CD4-positive, alpha-beta T cell treated with Interleukin-1 beta for 1 hour (primary cell): ENCODE measurements at places on chromosomes 7 and 10.

DNA sequence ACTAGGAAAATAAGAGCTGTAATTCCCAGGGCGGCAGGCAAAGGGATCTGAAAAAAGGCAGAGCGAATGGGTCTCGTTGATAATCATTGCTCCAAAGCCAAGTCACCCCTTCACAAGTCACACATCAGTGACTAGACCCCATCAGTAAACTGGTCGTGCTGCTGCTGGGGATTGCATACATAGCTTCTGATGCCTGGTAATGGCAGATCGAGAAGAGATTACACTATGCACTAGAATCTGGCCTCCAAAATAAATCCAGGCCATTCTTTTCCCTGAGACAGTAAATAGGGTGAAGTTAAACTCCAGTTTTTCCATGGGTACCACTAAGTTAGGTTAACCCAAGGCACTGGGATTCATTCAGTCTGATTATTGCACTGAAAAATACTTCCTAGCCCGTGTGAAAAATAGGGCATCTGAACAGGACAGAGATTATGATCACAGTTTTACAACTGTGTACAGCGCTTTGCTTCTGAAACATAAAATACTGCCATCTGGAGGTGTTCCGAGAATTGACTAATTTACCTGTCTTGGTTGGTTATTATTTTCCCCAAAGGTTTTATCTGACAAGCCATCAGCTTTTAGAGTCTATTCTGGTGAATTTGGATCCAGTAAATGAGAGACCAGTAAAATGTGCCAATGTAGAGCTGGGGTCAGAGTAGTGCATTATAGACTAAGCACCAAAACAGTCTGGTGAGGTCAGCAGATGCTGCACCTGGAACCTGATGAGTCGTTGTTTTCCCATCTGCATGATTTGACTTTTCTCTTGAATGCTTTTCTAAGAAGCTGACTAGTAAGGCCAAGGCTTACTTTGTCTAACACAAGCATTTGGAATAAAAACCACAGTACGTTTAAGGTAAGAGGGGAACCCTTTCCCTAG lies 82.9 kb upstream of the AFAP1L2 start:
- DNase-seq, result no peak

- DNase-seq, result no peak
Measured at GRCh38 chr7:542713-543500, 23.3 kb upstream of the PDGFA start.

DNA sequence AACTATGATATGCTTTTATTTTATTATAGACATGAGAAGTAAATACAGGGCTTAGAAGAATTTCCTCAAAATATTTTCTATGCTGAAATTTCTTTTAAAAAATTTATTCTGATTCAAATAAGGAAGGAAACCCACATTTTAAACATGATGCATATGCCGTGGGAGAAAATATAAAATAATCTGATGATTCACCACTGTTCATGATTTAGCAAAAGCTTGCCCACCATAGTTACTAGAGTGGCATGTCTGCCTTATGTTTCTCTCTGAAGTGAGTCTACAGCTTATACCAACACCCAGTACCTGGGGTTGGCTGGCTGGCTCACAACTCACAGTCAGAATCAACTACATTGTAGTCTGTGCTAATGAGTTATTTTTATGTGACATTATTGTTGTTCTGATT lies 102.0 kb downstream of the GNAI1 start:
- no peak for DNase-seq

DNA sequence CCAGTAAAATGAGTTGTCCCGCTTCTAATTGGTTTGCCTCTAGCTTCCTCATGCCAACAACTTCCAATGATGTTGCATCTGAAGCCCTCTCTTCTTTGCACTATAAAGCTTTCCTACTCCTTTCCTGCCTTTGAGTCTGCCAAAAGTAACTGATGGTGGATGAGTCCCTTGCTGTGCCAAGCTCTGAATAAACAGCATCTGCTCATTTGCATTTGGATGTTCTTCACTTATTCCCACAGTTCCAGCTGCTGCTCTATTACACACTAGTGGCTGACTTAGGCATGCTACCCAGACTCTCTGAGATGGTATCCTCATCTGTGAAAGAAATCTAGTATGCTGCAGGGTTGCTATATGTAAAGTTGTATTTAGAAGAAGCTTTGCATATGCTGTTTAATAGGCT lies 24.9 kb downstream of the SFR1 start:
- DNase-seq, result no peak

GRCh38 chr7:148234715-148235114 lies 355.9 kb upstream of the C7orf33 start:
- no peak for DNase-seq

DNA sequence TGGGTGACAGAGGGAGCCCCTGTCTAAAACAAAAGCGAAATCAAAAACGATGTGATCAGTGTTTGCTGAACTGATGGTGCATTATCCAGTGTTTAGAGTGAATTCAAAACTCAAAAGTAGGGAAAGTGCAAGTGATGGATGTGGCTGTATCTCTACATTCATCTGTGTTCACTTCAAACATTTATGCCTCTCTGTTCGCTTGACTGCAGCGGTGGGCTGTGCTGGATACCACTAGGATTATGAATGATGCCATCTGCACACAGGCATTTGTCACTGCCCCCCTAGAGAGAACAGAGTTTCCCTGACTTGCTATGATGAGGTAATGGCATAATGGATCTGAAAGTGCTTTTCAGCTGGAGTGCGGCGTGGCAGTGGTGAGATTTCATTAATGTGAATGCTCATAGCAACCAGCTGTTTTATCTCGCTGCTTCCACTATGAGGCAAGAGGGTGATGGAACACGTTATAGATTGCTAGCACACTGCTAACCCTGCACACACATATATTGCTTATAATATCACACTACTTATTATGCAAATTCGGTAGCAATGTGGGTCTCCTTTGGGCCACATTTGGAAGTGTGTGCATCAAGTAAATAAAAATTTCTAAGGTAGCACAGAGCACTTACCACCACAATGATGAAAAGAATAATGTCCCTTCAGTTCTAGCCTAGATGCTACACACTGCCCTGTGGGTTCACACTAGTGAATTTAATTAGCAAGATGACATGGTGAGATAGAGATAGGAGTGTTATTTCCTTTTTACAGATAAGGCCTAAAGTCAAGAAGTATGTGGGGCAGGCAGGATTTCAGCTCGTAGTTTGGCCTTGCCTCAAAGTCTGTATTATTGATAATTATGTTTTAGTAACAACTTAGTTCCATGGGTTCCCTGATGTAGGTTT lies 164.7 kb downstream of the CAMK1D start:
- DNase-seq, result no peak

GRCh38 chr10:31820096-31820495 lies 108.5 kb downstream of the ARHGAP12 start:
- no peak for DNase-seq

DNA sequence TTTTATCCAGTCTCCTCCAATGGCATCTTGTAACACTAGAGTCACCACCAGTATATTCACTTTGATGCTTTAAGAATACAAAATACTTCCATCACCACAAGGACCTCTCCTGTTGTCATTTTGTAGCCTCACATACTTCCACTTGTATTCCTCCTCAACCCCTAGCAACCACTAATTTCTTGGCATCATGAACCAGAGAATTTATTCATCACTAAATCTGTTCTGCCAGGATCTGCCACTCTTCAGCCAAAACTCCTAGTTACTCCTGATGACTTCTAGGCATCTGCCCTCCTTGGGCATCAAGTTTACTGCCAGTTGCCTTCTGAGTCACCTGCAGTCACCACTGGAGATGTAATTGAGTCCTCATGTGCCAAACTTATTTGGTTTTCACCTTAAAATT lies 906.8 kb downstream of the CNTNAP2 start:
- no peak for DNase-seq

DNA sequence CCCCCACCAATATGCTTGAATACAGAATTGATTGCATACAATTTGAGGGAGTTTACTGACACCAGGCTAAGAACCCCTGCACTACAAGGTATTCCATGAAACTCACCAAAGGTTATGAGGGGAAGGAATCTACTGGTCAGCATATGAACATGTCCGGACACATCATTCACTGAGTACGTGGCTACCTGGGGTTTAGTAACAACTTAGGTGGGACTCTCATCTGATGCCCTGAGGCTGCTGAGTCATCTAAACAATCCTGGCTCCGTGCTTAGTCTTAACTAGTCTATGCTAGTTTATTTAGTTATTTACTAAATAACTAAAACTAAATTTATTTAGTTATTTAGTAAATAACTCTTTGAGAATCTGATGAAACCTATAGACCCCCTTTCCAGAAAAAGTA lies 11.3 kb downstream of the PI4K2A start:
- DNase-seq, result no peak

DNA sequence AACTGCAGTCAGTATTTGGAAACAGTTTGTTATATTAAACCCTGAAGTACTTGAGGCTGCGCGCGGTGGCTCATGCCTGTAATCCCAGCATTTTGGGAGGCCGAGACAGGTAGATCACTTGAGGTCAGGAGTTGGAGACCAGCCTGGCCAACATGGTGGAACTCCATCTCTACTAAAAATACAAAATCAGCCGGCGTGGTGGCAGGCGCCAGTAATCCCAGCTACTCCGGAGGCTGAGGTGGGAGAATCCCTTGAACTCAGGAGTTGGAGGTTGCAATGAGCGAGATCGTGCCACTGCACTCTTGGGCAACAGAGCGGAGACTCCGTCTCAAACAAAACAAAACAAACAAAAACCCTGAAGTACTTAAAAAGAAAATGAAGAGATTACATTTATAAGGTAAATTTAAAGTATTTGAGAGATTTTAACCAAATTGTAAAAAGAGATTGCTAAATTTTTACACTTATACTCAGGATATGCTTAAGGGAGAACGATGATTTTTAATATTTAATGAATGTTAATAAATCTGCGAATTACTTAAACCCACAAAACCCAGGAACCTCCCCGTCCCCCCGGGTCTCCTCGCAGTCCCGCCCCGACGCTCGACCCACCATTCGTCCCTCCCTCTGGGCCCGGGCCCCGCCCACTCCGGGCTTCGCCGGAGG lies 425 bp upstream of the MTG1 start:
- DNase-seq, result no peak

GRCh38 chr10:15237351-15237750 lies 68.9 kb upstream of the NMT2 start:
- no peak for DNase-seq

GRCh38 chr10:120221873-120222485 lies 235.0 kb upstream of the PLPP4 start:
- DNase-seq, result no peak

GRCh38 chr10:89466599-89467035 lies 52.2 kb downstream of the IFIT5 start:
- DNase-seq, result no peak

GRCh38 chr10:91210014-91210413 lies 10.4 kb upstream of the PCGF5 start:
- DNase-seq, result no peak

DNA sequence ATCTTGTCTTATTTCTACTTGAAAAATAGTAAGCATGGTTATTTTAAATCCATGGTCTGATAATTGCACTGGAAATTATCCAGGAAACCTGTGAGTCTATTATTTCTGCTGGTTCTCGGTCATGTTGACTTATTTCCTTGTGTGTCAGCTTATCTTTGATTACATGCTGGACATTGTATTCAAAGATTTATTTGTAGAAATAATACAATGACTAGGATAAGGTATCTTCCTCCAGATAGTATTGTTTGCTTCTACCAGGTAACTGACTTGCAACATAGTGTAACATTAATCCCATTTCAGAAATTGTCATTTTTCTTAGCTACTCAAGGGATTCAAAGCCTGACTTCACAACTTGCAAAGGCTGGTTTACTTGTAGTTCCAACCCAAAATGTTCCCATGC lies 33.4 kb downstream of the PLXNA4 start:
- no peak for DNase-seq

DNA sequence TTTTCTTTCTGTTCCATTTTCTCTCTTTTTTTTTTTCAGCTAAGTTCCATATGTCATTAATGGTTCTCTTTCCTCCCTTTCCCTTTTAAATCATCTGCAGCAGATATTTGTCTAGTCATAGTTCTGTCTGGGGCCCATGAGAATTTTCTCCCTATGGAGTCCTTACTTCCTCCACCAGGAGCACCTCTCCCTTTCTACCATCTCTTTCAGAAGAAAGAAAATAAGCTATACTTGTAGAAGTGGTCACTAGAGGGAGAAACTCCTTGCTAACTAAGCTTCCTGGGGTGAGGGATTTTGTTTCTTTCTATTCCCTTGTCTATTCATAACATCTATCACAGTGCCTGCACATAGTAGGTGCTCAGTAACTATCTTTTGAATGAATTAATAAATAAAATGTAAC lies 230.2 kb upstream of the HPS1 start:
- DNase-seq, result no peak

DNA sequence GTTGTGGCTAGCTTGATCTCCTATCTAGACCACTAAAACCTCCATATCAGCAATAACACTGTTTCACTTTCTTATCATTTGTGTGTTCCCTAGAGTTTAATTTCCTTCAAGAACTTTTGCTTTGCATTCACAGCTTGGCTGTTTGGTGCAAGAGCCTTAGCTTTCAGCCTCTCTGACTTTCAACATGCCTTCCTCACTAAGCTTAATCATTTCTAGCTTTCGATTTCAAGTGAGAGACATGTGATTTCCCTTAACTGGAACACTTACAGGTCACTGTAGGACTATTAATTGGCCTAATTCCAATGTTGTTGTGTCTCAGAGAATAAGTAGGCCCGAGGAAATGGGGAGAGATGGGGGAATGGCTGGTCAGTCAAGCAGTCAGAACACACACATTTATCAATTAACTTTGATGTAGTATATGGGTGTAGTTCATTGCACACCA lies 10.6 kb upstream of the BPGM start:
- peak; percentile 12 for DNase-seq
